ENCODE measurements at places on chromosomes 12 and 14.
A peak's percentile ranks its signal among the peaks of the same experiment; 100 is the strongest.

DNA sequence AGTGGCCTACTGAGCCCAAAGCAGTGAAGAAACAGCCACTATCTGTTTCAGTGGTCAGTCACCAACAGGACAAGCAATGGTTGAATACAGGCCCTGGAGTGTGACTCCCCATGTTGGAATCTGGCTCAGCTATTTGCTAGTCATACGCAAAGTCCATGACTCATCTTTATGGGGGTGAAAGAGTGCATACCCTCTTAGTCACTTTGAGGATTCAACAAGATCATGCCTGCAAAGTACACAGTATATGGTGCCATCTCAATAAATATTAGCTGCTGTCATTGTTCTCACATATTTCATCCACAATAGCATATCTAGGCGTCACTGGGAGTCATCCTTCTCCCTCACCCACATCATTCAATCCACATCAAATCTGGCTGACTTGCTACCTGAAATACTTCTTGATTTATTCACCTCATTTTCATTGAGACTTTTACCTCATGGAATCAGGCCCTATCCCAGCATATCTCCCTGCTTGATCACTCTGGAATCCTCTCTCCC, 26.4 kb upstream of the STAB2 start:
- peak; percentile 30 for DNase-seq
- H3K4me3 ChIP-seq, result no peak overlapping the region
- H3K27me3 ChIP-seq, result no peaks in the 10 kb centered on the region

DNA sequence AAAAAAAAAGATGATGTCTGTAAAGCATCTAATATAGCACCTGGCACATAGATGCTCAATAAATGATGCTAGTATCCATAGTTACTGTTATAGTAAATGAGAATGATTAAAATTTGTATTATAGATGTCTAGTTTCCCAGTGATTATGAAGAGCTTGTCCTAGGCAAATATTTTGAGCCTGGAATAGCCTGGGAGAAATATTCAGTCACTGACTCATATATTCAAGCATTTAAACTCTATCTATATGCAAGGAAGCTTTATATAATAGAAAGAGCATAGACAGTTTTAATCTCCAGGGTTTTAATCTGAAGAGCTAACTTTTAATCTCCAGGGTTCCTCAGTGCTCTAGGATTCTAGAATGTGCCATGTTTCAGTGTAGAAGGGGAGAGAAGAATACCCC, 91.5 kb upstream of the VASH1 start:
- DNase-seq, result no peak
- no peak overlapping the region for H3K4me3 ChIP-seq
- no peaks in the 10 kb centered on the region for H3K27me3 ChIP-seq

- peaks cover 4% of the 10 kb centered on the region for H3K4me1 ChIP-seq
- no peak for DNase-seq
- H3K27me3 ChIP-seq, result no peaks in the 10 kb centered on the region
- no peak overlapping the region for H3K4me3 ChIP-seq
- no peaks in the 10 kb centered on the region for H3K36me3 ChIP-seq
- H3K27ac ChIP-seq, result no peak overlapping the region
These were observed 1.9 kb upstream of the TIMELESS start for GRCh38 chr12:56451147-56451546.

DNA sequence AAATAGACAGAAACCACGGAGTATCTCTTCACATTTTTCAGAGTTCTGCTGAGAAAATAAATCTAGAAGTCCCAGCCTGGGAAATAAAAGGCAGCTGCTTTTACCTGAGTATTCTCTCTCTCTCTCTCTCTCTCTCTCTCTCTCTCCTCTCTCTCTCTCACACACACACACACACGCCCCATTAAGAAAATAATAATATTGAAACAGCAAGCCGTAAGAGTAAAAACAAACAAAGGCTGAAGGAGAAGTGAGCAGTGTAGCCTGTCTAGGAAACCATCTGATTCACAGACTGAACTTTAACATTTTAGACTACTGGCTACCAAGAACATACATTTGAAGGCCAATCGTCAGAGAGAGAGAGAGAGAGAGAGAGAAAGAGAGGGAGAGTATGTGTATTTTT, 8.4 kb downstream of the PTHLH start:
- H3K4me3 ChIP-seq, result no peak overlapping the region
- H3K27me3 ChIP-seq, result no peaks in the 10 kb centered on the region
- no peak for DNase-seq

DNA sequence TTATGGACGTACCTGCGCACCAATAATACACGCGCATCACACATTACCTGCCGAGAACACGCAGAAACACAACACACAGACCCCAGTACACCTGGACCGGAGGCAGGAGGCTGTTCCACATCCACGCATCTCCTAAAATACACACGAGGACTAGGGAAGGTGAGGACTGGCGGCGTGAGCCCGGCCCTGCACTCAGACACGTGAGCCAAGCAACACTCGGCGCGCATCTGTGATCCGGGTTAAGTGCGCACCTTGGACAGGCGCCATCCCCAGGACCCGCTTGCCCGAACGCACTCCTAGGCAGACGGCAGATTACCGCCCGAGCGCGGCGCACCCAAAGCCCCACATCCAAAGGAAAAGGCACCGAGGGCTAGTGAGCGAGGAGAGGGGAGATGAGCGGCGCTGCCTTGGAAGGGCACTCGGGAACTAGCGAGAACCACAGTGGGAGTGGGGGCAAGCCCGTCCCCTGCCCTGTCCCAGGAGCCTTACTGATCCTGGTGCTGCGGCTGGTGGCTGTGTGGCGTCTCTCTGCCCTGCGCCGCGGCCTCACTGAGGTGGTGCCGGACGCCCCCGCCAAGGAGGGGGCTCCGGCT, 417 bp downstream of the GLS2 start:
- H3K27me3 ChIP-seq, result no peaks in the 10 kb centered on the region
- H3K4me1 ChIP-seq, result no peaks in the 10 kb centered on the region
- H3K27ac ChIP-seq, result no peak overlapping the region
- no peak overlapping the region for H3K4me3 ChIP-seq
- H3K36me3 ChIP-seq, result no peaks in the 10 kb centered on the region

DNA sequence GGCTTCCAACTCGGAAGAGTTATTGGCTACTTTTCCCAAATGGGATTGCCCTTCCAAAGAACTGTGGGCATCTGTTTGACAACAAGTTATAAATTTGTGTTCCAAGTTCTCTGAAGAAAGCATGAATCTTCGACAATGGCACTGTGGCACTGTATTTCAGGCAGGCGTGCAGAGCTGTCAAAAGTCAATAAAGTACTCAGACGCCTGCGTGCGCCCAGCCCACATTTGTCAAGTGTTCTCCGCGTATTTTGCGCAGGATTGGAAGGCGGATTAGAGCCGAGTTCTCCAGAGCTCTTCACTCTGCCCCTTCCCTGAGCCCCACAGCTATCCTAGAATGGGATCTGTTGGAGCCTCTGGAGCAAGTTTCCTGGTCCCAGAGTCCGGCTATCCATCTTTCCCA, 103.2 kb downstream of the SLC25A47 start:
- H3K4me3 ChIP-seq, result no peak overlapping the region
- DNase-seq, result no peak
- H3K4me1 ChIP-seq, result no peaks in the 10 kb centered on the region
- no peak overlapping the region for H3K27ac ChIP-seq
- H3K27me3 ChIP-seq, result no peaks in the 10 kb centered on the region

- no peaks in the 10 kb centered on the region for H3K36me3 ChIP-seq
- peak; percentile 55 for DNase-seq
- H3K27ac ChIP-seq, result peak overlapping the region; percentile 2
- no peak overlapping the region for H3K4me3 ChIP-seq
- H3K27me3 ChIP-seq, result no peaks in the 10 kb centered on the region
These were observed 50.1 kb upstream of the STK38L start for GRCh38 chr12:27193854-27194544.

DNA sequence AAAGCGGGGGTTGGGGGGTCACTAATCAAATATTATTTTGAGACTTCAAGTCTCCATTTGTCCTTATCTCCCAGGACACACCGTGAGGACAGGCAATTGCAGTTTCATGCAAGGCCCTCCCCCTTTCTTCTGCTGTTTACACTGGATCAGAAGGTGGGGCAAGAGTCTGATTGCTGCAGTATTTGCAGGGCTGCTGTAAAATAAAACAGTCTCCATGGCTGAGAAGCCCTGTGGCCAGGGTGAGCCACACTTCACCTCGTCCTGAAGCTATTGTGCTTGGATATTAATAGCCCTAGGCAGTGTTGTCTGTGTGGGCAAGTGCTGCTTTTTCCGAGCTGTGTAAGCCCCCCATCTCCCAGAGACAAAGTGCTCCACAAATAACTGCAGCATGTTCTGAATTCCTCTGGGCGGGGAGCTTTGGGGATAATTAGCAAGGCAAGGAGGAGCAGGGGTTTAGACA, 187.4 kb upstream of the NTF3 start:
- H3K27me3 ChIP-seq, result no peaks in the 10 kb centered on the region
- H3K27ac ChIP-seq, result peak overlapping the region; percentile 18
- H3K36me3 ChIP-seq, result no peaks in the 10 kb centered on the region
- H3K4me3 ChIP-seq, result no peak overlapping the region
- DNase-seq, result peak; percentile 22

GRCh38 chr12:51848841-51849735, 570 bp upstream of the FIGNL2 start:
- H3K27ac ChIP-seq, result no peak overlapping the region
- H3K27me3 ChIP-seq, result peaks cover 24% of the 10 kb centered on the region
- DNase-seq, result no peak
- no peaks in the 10 kb centered on the region for H3K4me1 ChIP-seq
- no peak overlapping the region for H3K4me3 ChIP-seq
- no peaks in the 10 kb centered on the region for H3K36me3 ChIP-seq

DNA sequence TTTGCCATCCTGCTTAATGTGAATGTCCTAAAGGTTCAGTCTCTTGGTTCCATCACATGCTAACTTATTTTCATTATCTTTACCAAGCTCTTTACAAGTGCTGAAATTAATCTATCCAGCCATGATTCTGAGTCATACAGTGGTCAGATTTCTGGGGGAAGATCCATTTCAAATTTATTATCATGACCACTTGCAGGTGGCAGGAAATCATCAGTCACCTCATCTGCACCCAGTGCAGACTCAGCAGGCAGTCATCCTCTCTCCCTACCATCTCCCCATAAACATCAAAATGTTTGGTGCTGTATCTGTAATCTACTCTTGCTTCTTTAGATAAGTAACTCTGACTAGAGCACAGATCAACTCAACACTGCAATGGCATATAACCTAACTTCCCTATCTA, 23.5 kb downstream of the ATG14 start:
- H3K4me3 ChIP-seq, result no peak overlapping the region
- H3K36me3 ChIP-seq, result peaks cover 3% of the 10 kb centered on the region
- no peaks in the 10 kb centered on the region for H3K27me3 ChIP-seq
- no peak for DNase-seq
- peaks cover 2% of the 10 kb centered on the region for H3K4me1 ChIP-seq

DNA sequence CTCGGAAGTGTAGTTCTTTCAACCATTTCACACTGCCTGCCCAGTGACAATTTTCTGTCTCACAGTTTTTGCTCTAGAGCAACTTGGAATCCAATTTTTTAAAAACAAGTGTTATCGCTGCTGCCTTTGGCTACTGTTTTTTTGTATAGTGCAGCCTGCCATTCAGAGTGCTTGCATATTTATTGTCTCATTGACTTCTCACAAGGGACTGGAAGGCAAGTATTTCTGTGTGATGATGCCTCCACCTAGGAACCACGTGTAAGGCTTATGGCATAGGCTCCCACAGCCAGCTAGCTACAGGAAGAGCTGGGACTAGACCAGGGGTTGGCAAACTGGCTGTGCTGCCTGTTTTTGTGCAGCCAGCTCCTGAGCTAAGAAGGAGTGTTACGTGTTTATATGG, 903 bp downstream of the PARPBP start:
- H3K4me3 ChIP-seq, result peak overlapping the region; percentile 77
- H3K27me3 ChIP-seq, result no peaks in the 10 kb centered on the region
- peaks cover 17% of the 10 kb centered on the region for H3K36me3 ChIP-seq
- DNase-seq, result peak; percentile 39

DNA sequence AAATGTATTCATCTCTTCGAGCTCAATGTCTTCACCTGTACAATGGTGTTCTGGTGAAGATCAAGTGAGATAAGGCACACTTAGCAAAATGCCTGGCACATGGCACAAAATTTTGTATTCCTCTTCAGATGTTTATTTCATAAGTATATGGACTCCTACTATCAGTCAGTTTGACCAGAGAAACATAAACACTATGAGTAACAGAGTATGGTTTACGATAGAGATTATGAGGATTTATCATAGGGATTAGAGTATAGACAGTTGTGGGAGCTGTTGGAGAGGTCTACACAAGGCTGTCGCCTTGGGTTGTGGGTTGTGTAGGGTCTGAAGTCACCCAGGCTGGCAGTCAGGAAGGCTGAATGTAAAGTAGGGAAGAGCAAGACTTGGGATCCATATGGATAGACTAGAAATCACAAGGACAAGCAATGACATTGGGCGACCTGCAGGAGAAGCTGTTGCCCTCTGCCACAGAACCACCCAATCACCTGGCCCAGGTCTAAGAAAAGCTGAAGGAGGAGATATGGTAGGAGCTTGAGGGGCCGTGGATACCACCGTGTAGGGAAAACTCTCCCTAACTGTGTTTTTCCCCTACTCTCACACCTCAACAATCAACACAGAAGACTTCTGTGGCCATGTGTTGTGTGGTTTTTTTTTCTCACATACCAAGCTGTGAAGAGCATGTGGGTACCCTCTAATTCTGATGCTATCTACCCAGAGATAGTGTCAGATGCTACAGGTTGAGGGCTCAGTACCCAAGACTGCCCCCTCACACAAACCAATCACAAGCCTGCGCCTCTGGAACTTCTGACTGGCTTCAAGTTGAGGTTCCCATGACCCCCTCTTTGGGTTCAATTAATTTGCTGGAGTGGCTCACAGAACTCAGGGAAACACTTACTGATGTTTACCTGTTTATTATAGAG, 27.2 kb upstream of the RESF1 start:
- no peak overlapping the region for H3K4me3 ChIP-seq
- H3K4me1 ChIP-seq, result no peaks in the 10 kb centered on the region
- H3K27ac ChIP-seq, result no peak overlapping the region
- no peak for DNase-seq

GRCh38 chr12:123571343-123571813, 13.0 kb upstream of the TMED2 start:
- peak overlapping the region; percentile 26 for H3K4me3 ChIP-seq
- H3K27ac ChIP-seq, result no peak overlapping the region
- peak; percentile 57 for DNase-seq
- H3K27me3 ChIP-seq, result no peaks in the 10 kb centered on the region

- H3K4me3 ChIP-seq, result no peak overlapping the region
- H3K4me1 ChIP-seq, result peaks cover 28% of the 10 kb centered on the region
- no peaks in the 10 kb centered on the region for H3K27me3 ChIP-seq
These were observed 61.3 kb downstream of the CCDC88C start for GRCh38 chr14:91356181-91356763.

- H3K4me1 ChIP-seq, result peaks cover 23% of the 10 kb centered on the region
- no peaks in the 10 kb centered on the region for H3K27me3 ChIP-seq
- peaks cover 3% of the 10 kb centered on the region for H3K36me3 ChIP-seq
- peak; percentile 50 for DNase-seq
These were observed 35.4 kb downstream of the SPTLC2 start for GRCh38 chr14:77580964-77581505.

GRCh38 chr12:15601210-15601800, 187.9 kb downstream of the EPS8 start:
- DNase-seq, result no peak
- no peak overlapping the region for H3K4me3 ChIP-seq
- H3K4me1 ChIP-seq, result peaks cover 29% of the 10 kb centered on the region
- H3K27me3 ChIP-seq, result no peaks in the 10 kb centered on the region
- H3K36me3 ChIP-seq, result no peaks in the 10 kb centered on the region

GRCh38 chr14:96176811-96177211, 27.8 kb upstream of the BDKRB2 start:
- no peak overlapping the region for H3K4me3 ChIP-seq
- DNase-seq, result no peak
- H3K27me3 ChIP-seq, result no peaks in the 10 kb centered on the region
- H3K4me1 ChIP-seq, result no peaks in the 10 kb centered on the region

GRCh38 chr12:128420163-128420562, 153.2 kb downstream of the TMEM132C start:
- no peaks in the 10 kb centered on the region for H3K36me3 ChIP-seq
- no peaks in the 10 kb centered on the region for H3K4me1 ChIP-seq
- H3K27ac ChIP-seq, result no peak overlapping the region
- no peak for DNase-seq
- no peak overlapping the region for H3K4me3 ChIP-seq

All from SJCRH30 (cell line).